SK-N-DZ (cell line): ENCODE measurements at places on chromosomes 1 and 21.
A peak's percentile ranks its signal among the peaks of the same experiment; 100 is the strongest.

GRCh38 chr21:15430023-15430422 lies 299.8 kb upstream of the USP25 start:
- DNase-seq = no peak

DNA sequence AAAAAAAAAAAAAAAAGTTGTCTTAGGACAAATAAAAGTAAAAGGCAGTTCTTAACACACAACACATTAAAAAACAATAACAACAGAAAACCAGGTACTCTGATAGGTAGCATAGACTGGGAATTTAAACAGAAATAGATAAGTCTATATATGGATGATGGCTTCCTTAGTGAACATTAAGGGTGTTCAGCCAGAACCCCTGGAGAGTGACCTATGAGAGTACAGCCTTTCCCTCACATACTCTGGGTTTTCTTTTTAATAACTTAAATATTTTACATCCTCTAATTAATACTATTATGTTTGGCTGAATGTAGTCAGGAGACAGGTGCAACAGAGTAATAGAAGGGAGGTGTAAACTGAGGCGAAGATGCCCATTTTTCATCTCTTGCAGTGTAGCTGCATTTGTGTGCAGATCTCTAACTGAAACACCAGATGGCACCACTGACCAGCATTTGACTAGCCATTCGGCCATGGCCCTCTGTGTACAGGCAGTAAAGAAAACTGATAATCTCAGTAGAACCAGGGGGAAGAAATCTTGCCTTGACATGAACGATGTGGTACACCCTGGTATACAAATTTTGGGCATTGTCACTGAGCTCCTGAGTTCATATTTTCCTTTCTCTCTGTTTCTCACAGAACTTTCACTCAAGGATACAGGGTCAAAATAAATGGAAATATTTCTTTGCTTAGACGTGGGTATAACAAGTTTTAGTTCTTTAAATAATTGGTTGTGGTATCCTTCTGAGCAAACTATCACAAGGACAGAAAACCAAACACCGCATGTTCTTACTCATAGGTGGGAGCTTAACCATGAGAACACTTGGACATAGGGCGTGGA lies 7.6 kb downstream of the TTF2 start:
- DNase-seq = peak; percentile 50

GRCh38 chr1:58310469-58310868 lies 236.1 kb downstream of the OMA1 start:
- no peak for DNase-seq

GRCh38 chr1:211330282-211330936 lies 3.8 kb downstream of the TRAF5 start:
- DNase-seq = no peak

GRCh38 chr21:31446226-31446855 lies 102.3 kb upstream of the TIAM1 start:
- no peak for DNase-seq

DNA sequence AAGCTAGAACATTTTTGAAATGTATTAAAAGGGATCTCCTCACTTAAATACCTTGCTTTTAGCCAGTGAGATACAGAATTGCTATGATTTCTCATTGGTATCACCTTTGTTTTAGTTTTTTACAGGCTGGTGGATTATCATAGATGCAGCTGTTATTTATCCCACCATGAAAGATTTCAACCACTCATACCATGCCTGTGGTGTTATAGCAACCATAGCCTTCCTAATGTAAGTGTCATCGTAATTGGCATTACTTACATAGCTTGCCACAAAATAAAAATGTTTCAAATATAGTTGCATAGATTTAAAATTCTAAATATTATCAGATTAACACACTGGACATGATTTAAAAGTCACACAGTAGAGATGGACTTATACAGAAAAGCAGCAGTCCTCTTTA lies 4.7 kb downstream of the TMEM50A start:
- DNase-seq = no peak

GRCh38 chr1:248696261-248696660 lies 6.3 kb downstream of the OR14I1 start:
- DNase-seq = no peak

- no peak for DNase-seq
Measured at GRCh38 chr1:10710489-10710888, 86.0 kb downstream of the CASZ1 start.
